Naive thymus-derived CD4-positive, alpha-beta T cell (primary cell): ENCODE measurements at places on chromosomes 12 and 14. TPM values are rescaled to one million over a fixed set of nuclear protein-coding genes. Genes with fewer than 3 reads are reported as not detected.

AMDHD1 gene
- total RNA-seq = 1.4 TPM

DNA sequence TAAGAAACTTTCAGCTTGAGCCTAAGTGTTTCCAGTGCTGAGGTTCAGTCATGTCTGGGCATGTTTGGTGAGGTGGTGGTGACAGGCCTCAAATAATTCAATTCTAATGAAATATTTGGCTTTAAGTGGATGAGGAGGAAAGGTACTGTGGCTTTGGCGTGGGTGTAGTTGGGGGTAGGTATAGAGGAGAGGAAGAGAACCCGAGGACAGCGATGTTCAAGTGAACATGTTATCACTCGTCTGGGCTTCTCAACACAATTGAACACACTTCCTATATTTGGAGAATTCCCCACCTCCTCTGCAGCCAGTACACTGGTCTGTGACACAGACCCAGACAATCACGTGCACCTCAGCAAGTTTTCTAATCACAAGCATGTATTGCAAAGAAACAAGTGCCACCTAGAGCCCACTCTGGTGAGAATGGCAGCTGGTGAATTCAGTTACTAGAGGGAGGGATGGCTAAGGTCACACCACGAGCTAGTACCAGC, 53.0 kb downstream of the IFNG-AS1 start:
- no peak overlapping the region for H3K4me3 ChIP-seq
- no peaks in the 10 kb centered on the region for H3K27me3 ChIP-seq
- no peak overlapping the region for H3K27ac ChIP-seq
- no peaks in the 10 kb centered on the region for H3K4me1 ChIP-seq

DNA sequence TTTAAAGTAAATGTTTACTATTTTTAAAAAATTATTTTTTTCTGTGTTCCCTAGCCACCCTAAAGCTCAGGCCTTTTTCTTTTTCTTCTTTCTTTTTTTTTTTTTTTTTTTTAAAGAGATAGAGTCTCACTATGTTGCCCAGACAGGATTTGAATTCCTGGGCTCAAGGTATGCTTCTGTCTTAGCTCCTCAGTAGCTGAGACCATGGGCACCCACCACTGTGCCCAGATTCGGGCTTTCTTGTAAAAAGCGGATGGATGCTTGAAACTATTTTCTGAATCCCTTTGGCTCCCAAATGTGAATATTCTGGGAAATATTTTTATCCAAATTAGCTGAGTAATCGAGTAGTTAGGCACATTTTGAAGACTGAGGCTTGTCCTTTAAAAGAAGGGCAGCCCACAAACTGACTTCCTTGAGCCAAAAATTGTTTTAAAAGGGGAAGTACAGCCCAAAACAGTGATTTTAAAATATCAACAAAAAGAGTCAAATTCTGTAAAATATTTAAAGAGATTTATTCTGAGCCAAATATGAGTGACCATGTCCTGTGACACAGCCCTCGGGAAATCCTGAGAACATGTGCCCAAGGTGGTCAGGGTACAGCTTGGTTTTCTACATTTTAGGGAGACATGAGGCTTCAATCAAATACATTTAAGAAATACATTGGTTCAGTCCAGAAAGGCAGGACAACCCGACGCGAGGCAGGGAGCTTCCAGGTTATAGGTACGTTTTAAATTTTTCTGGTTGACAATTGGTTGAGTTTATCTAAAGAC, 28.8 kb upstream of the HIGD1C start:
- no peaks in the 10 kb centered on the region for H3K27me3 ChIP-seq
- H3K27ac ChIP-seq = no peak overlapping the region
- no peak for DNase-seq
- peaks cover 9% of the 10 kb centered on the region for H3K4me1 ChIP-seq

DNA sequence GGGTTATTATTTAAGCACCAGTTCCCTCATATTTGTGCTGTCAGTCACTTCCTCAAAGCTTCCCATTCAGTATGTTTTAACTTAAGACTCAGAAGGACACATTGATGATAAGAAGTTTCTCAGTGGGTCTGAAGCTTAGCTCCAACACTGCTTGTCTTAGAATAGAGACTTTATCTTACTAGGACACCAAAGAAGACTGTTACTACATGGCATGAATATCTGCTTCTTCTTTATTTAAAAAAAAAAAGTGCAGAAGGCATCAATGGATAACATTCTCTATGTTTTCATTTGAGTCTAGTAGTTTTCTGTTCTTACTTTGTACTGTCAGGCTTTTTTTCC, 404.2 kb downstream of the DAD1 start:
- no peak for DNase-seq
- no peak overlapping the region for H3K4me3 ChIP-seq
- H3K27me3 ChIP-seq = no peaks in the 10 kb centered on the region
- no peak overlapping the region for H3K27ac ChIP-seq

- no peak overlapping the region for H3K4me3 ChIP-seq
- H3K27ac ChIP-seq = no peak overlapping the region
- no peak for DNase-seq
- H3K27me3 ChIP-seq = no peaks in the 10 kb centered on the region
- H3K4me1 ChIP-seq = peaks cover 8% of the 10 kb centered on the region
Observed at GRCh38 chr12:118311666-118312065, 61.0 kb downstream of the TAOK3 start.

- H3K4me3 ChIP-seq = no peak overlapping the region
- H3K27ac ChIP-seq = no peak overlapping the region
- no peak for DNase-seq
Observed at GRCh38 chr12:56087220-56087619, 7.3 kb downstream of the ERBB3 start.
